Thoracic aorta (tissue), 2 donors: ENCODE measurements at places on chromosomes 7 and 10.
A peak's percentile ranks its signal among the peaks of the same experiment; 100 is the strongest.

DNA sequence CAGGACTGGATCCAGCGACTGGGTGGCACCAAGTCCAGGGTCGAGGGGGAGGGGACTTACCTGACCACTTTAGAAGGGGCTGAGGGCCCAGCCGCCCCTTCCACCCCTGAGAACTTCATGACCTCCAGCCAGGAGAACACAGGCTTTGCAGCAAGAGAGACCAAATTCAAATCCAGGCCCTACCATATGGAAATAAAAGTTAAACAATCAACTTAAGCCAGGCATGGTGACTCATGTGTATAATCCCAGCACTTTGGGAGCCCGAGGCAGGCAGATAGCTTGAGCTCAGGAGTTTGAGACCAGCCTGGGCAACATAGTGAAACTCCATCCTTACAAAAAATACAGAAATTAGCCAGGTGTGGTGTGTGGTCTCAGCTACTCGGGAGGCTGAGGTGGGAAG is 61.9 kb downstream of the COL13A1 start:
- DNase-seq, result no peak

DNA sequence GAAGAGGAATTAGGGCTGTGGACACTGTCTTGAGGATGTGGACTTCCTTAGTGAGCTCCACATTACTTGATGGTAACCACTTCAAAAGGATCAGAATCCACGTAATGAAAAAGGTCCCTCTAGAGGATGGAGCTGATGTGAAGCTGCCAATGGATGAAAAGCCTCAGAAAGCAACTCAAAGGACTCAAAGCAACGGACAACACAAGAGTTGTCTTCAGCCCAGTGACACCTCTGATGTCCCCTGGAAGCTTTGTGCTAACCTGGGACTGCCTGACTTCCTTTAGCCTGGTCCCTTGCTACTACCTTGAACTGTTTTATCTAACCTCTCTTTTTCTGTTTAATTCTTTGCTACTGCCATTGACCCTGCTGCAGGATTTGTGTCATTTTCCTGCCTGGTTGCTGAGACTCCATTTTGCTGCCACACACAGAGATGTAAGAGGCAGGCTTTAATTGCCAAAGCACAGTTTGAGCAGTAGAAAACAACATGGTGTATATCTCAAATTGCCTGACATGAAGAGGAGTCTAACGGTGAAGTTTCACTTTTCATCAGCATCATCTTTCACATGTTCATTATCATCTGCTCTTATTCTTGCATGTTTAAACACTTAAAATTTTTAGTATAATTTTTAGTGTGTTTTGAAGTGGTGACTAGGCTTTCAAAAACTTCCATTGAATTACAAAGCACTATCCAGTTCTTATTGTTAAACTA is 11.1 kb upstream of the SGCE start:
- DNase-seq, result no peak

DNA sequence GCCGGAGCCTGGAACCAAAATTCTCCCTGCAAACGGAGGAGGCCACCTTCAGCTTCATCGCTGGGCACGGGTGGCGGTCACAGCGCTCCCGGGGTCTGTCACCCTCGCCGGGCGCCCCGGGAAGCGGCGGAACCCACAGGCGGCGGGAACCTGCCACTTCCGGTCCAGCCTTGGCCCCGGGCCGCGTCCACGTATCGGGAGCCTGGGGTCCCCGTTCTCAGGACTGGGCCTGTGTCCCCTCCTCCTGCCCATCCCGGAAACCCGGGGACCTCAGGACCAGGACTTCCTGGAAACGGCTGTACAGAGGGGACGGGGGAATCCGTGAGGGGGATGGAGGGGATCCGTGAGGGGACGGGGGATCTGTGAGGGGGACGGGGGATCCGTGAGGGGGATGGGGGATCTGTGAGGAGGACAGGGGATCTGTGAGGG is 25.4 kb downstream of the PDGFA start:
- DNase-seq, result no peak

DNA sequence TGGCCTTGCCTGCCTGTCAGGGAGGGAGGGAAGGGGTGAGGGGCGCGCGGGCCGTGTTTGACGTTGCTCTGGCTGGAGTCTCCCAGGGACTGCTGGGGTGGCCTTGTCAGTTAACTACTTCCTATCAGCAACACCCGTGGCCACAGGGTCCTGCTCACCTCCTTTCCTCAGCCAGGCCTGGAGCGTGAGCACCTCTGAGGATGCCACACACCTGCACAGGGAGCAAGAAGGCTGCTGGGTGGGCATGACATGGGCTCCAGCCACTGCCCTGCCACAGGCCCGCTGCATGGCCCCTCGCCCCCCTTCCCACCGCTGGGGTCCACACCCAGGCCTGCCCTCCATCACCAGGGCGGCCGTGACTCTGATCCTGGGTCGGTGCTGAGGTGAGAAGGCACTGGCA is 212.4 kb downstream of the ELFN1 start:
- no peak for DNase-seq

GRCh38 chr7:85516675-85517074 is 329.8 kb upstream of the SEMA3D start:
- no peak for DNase-seq

DNA sequence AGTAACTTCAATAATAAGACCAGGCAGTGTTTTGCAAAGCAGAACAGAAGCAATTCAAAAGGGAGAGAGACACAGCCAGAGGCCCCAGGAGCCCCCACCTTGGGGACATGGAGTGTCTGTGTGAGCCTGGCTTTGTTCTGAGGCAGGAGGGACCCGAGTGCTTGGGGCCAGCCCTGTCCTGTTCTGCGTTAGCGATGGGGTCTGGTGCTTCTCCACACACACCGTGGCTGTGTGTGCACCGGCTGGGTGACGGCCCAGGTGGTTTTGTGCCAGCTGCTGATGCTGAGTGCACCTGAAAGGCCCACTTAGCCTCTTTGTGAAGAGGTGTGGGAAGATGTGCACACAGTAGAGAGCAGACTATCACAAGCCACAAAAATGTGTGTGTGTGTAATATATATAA is 468.9 kb downstream of the DNAJB6 start:
- no peak for DNase-seq

GRCh38 chr7:99409192-99409572 is 413 bp downstream of the BUD31 start:
- no peak for DNase-seq

GRCh38 chr10:80279146-80279545 is 10.3 kb downstream of the MAT1A start:
- DNase-seq, result no peak

DNA sequence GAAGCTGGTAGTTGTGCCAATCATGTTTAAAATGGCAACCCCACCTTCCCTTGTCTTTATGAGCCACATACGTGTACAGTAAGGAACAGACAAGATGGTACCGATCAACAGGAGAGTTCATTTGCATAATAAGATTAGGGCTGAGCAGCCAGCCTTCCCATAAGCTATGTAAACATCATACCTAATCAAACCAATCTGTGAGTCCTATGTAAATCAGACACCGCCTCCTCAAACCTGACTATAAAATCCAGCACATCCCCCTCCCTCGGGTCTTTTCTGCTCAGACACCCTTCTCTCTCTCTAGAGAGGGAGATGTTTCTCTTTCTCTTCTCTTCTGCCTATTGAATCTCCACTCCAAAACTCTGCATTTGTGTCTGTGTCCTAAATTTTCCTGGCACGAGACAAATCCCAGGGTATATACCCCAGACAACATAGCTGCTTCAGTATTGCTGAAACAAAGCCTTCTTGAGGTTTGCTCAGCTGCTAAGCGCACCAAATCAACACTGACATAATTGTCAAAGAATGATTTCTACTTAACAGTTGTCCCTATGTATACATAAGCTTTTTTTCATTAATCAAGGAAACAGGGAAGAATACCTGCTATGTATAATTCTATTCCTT is 279.2 kb downstream of the THSD7A start:
- DNase-seq, result no peak

- DNase-seq, result no peak
Observed at GRCh38 chr10:74419958-74420375, 268.9 kb downstream of the ADK start.

DNA sequence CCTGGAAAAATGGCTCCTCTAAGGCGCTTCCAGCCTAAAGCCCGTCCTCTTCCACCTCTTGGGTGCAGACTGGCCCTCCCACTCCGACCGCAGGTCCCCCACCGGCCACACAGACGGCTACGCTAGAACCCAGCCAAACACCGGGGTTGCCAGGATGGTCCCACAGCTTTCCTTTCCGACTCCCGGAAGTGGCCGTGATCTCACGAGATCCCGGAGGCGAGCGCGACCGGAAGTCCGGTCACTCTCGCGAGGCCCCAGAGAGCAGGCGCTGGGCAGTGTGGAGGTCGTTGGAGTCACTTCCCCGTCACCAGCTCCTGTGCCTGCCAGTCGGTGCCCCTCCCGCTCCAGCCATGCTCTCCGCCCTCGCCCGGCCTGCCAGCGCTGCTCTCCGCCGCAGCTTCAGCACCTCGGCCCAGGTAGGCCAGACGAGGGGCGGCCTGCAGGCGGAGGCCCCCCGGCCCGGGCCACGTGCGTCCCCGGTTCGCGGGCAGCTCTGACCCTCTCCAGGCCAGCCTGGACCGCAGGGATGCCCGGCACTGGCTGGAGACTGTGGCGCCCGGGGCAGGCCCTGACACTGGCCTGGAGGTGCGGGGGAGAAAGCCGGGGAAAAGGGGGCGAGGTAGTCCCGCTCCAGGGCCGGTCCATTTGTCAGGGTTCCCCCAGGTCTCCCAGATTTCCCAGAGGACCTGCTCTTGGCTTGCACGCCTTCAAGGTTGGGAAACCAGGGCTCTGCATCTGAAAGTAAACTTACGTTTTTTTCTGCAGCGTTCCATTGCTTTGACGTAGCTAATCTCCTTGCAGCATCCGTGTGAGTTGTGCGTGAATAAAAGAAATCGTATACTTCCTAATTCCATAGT is at the start of the genes MDH2 and STYXL1:
Gene MDH2 (plus strand): TSS at position 296 of the 857 bp plus-strand sequence. CDS start 55 bp downstream, at position 351.
Gene STYXL1 (minus strand): TSS at position 190 of the 857 bp plus-strand sequence. CDS start 17,477 bp downstream, outside the sequence.
- DNase-seq, result peak; percentile 86

- no peak for DNase-seq
Observed at GRCh38 chr7:33905389-33906032, at the start of gene BMPER. Gene BMPER, plus strand, starts transcription at chr7:33905539. Its CDS starts 75 bp downstream, at chr7:33905614.

DNA sequence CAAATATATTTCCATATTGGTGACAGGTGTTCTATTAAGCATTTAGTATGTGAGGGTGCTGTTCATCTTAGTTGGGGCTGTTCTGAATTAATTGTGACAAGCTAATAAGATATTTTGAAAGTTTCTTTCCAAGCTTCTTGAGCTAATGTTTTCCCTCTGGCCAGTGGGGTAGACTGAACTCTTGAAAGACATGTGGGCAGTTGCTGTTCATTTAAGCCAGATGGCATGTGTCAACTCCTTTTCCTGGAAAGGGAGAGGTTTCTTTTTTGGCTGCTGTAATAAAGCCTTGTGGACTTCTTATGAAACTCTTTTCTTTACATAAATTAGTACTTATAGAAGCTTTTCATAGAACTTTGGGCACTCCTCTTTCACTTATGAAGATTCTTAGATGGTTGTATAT is 21.7 kb downstream of the RAB18 start:
- no peak for DNase-seq

GRCh38 chr10:62960416-62960815 is 144.2 kb upstream of the EGR2 start:
- no peak for DNase-seq

DNA sequence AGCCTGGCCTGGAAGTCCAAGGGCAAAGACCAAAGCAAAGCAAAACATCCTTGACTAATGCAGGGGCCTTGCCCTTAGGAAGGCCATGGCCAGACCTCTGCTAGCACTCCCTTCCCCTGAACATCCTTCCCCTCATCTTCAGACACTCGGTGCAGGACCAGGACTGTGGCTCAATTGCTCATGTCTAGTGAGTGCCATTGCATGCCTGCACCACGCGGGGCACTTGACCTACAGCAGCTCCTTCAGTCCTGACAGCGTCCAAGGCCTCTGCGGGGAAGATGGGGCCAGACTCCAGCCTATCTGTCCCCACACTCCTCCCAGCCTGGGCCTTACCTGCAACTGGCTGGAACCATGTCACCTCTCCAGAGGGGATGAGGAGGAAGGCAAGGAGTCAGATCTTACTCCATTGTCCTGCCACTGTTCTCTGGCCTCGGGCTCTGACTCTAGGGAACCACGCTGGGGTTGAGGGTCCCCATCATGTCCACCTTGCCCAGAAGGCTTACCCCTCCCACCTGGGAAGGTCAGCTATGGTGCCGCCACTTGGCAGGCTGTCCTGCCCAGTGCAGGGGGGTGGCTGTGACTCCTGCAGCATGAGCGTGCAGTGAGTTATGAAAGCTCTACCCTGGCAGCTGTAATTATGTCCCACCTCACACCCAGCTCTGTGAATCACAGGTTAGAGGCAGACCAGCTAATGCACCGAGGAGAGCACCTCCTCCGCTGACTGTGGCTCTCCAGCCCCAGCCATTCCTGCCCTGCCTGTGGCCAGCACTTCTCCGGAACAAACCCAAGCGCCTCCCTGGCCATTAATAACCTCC is 16.1 kb downstream of the DRGX start:
- DNase-seq, result no peak

DNA sequence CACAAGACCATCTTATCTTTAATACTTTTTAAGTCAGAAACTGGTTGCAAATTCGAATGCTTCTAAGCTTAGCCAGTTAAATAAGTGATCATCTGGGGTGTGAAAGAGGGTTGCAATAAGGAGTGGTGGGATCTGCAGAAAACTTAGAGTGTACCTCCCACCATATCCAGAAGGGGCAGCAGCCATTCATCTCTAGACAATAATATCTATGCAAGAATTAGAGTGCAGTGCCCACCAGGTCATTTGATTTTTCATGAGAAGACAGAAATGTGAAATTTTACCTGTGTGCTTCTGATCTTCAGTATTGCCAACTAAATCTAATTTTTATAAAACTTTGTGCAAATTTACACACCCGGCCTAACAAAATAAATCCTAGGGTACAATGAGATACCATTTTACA is 127.2 kb upstream of the SP4 start:
- DNase-seq, result no peak

GRCh38 chr7:101093906-101094305 is 8.6 kb downstream of the TRIM56 start:
- DNase-seq, result no peak

- DNase-seq, result no peak
Observed at GRCh38 chr7:2281541-2281940, 32.7 kb downstream of the SNX8 start.

DNA sequence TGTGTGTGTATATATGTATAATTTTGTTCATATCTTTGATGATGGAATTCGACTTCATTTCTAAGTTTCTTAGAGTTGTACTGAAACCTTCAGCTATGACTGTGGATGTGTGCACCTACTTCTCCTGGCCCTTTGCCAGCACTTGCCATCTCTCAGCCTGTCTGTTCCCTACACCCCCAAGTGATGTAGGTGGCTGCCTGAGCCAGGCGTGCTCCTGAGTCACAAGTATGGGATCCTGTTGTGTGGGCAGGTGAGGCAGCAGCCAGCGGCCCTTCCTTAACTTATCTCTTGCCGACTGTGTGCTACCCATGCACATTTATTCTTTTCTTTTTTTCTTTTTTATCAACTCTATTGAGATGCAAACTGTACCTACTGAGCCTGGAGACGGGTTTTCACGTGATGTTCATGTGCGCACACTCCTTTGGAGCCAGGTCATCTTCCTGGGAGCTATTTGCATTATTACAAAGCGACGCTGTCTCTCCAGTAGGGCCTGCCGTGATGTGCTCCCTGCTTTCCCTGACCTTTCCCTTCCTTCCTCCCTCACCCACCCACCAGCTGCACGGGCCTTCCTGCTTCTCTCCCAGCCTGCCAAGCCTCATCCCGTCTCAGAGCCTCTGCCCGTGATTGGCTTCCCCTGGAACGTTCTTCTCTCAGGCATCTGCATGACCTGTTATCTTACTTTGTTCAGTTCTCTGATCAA is 31.3 kb upstream of the GALNT11 start:
- DNase-seq, result no peak

GRCh38 chr10:130003787-130004613 is 39.9 kb upstream of the EBF3 start:
- no peak for DNase-seq
